ENCODE measurements at places on chromosomes 1 and 21. TPM values are rescaled to one million over a fixed set of nuclear protein-coding genes. Genes with fewer than 3 reads are reported as not detected.

DNA sequence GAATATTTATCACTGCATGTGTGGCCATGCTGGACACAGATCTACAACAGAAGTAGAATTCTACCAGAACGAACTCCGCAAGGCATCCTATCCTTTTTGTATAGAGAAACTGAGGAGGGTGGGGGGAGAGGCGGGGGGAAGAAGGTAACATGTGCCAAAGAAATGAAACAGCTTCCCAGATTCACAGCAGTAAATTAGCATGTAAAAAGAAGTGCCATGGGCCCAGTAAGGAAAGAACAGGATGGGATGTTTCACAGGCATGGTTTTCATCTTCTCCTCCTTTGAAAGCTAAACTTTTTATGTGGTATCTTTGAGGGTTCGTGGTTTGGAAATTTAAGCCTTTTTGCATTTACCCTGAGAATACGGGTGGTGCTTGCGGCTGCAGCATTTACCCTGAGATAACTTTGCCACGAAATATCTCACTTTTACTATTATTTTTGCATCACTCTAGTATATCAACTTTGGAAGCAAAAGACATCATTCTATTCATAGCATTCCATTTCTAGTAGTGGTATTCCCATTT is 168.9 kb downstream of the TPR start:
- DNase-seq: no peak

GRCh38 chr1:202205523-202206190 is 12.1 kb downstream of the LGR6 start:
- DNase-seq: no peak

GRCh38 chr1:10608690-10609089 is 133.9 kb downstream of the PEX14 start:
- DNase-seq: no peak

Gene RGS4
- polyA plus RNA-seq: 17.5 TPM

Gene LRRC71
- polyA plus RNA-seq: not detected

Gene RIMS3
- polyA plus RNA-seq: 4.4 TPM

Gene LCE3D
- not detected for polyA plus RNA-seq
